Suppressor macrophage (primary cell): ENCODE measurements at places on chromosomes 4 and X.

- no peak for DNase-seq
Observed at GRCh38 chr4:152870606-152871005, 65.5 kb upstream of the FHDC1 start.

- DNase-seq, result peak; percentile 29
Observed at GRCh38 chr4:59597536-59598329, 1602.4 kb upstream of the ADGRL3 start.

DNA sequence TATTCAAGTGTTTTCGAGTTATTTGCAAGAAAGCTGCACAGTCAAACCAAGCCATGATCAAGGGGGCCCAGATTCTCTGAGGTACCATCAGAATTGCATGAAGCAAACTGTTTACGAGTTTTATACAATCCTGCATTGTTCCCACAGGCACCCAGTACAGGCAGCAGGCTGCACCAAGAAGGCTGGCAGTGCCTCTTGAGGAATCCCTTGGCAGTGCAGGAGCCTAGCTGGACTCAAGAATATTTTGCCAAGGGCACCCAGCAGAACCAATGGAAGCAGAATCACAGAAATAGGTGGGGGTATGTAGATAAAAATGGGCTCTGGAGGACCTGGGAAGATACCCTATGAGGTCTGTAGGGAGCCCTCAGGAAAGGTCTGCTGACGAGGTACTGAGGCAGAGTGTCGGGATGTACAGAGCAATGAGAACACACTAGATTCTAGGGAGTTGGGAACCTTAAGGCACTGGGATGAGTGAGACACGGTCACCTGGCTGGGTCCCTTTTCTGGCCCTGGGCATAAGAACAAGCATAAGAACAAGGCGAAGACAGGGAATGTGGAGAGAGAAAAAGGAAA, 2.5 kb upstream of the PLP1 start:
- peak; percentile 32 for DNase-seq

- peak; percentile 65 for DNase-seq
Observed at GRCh38 chr4:145808021-145808650, 128.2 kb downstream of the C4orf51 start.

GRCh38 chr4:24172406-24172805, 282.6 kb upstream of the PPARGC1A start:
- no peak for DNase-seq

- peak; percentile 16 for DNase-seq
Observed at GRCh38 chr4:106316773-106317409, 541 bp downstream of the AIMP1 start.
